ENCODE measurements at places on chromosomes 6 and 20. TPM values are rescaled to one million over a fixed set of nuclear protein-coding genes. Genes with fewer than 3 reads are reported as not detected.

- H3K27me3 ChIP-seq: no peaks in the 10 kb centered on the region
- no peaks in the 10 kb centered on the region for H3K36me3 ChIP-seq
- H3K27ac ChIP-seq: no peak overlapping the region
- H3K4me1 ChIP-seq: no peaks in the 10 kb centered on the region
- no peak for DNase-seq
Observed at GRCh38 chr6:146990284-146990683, 213.9 kb upstream of the STXBP5 start.

- no peak for DNase-seq
- H3K27ac ChIP-seq: no peak overlapping the region
- peaks cover 44% of the 10 kb centered on the region for H3K27me3 ChIP-seq
- H3K4me3 ChIP-seq: no peak overlapping the region
- no peaks in the 10 kb centered on the region for H3K36me3 ChIP-seq
- no peaks in the 10 kb centered on the region for H3K4me1 ChIP-seq
Observed at GRCh38 chr20:46898423-46898822, 3.8 kb downstream of the EYA2 start.

The KCNK15 gene
- 0.89 TPM for total RNA-seq

- H3K36me3 ChIP-seq: no peaks in the 10 kb centered on the region
- DNase-seq: no peak
- no peak overlapping the region for H3K4me3 ChIP-seq
- peaks cover 82% of the 10 kb centered on the region for H3K4me1 ChIP-seq
- H3K27me3 ChIP-seq: no peaks in the 10 kb centered on the region
Observed at GRCh38 chr6:111761212-111761611, 112.0 kb downstream of the FYN start.

DNA sequence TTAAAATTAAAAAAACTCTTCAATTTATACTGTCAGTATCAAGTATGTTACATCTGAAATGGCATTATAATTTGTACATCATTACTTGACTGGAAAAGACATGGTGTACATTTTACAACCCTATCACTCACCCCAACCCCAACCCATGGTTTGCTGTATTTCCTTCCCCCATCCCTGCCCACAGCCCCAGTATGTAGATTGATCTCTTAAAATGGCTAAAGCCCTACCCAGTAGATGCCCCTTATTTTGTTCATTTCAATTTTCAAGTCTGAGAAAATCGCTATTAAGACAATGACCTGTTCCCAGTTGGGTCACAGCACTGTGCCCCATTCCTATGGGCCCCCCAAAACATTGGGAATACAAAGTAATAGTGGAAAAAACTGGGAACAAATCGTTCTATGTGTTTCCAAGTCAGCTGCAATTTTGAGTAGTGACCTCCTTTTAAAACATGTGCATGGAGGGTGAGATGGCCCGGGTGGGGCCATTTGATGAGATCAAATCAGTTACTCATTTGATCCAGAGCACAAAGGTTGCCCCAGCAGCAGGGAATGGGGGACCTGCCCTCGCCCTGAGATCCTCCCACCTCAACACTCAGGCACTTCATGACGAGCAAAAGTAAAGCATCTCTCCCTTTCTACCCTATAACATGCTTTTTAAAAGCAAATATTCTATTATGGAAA lies 13.3 kb downstream of the EZR start:
- DNase-seq: no peak
- H3K27ac ChIP-seq: no peak overlapping the region
- no peak overlapping the region for H3K4me3 ChIP-seq
- peaks cover 79% of the 10 kb centered on the region for H3K4me1 ChIP-seq
- peaks cover 22% of the 10 kb centered on the region for H3K36me3 ChIP-seq
- no peaks in the 10 kb centered on the region for H3K27me3 ChIP-seq

GRCh38 chr20:36967636-36968035 lies 16.1 kb upstream of the SAMHD1 start:
- no peaks in the 10 kb centered on the region for H3K27me3 ChIP-seq
- H3K27ac ChIP-seq: no peak overlapping the region
- H3K4me1 ChIP-seq: peaks cover 15% of the 10 kb centered on the region
- no peaks in the 10 kb centered on the region for H3K36me3 ChIP-seq
- no peak for DNase-seq

DNA sequence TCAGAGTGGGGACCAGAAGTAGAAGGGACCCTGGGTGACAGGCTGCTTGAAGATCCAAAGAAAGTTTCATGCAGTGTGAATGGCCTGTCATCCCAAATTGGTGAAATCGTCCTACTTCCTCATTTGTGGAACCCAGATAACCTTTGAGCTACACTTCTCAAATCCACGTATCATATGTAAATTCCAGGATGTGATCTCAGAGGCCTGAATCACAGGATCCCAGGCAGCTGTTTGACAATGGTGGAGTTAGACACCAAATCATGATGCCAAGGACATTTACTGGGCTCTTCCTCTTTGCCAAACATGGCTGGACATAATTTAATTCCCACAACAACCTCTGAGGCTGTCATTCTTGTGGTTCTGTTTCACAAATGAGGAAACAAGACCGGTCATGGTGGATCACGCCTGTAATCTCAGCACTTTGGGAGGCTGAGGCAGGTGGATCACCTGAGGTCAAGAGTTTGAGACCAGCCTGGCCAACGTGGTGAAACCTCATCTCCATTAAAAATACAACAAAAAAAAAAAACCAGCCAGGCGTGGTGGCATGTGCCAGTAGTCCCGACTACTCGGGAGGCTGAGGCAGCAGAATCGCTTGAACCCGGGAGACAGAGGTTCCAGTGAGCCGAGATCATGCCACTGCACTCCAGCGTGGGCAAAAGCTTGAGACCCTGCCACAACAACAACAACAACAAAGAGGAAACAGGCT lies 39.9 kb upstream of the TTPAL start:
- peaks cover 12% of the 10 kb centered on the region for H3K27me3 ChIP-seq
- H3K36me3 ChIP-seq: no peaks in the 10 kb centered on the region
- DNase-seq: no peak
- no peak overlapping the region for H3K4me3 ChIP-seq
- no peaks in the 10 kb centered on the region for H3K4me1 ChIP-seq

DNA sequence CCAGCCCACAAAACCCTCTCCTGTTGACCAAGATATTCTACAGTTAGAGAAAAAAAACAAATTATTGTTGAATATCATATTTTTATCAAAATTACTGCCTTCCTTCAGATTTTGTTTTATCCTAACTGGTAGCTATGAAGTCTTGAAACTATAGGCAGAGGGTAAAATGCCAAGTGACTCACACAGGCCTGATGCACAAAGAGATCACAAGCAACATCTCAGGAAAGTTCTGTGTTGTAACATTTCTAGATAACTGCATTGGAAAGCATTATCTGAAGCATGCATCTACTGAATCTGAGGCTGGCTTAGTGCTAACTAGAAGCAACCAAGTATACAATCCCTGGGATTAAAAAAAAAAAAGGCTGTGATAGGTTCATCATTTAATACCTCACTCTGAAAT lies 134.2 kb downstream of the PKHD1 start:
- no peaks in the 10 kb centered on the region for H3K36me3 ChIP-seq
- DNase-seq: no peak
- H3K27me3 ChIP-seq: no peaks in the 10 kb centered on the region
- no peak overlapping the region for H3K27ac ChIP-seq
- no peaks in the 10 kb centered on the region for H3K4me1 ChIP-seq

DNA sequence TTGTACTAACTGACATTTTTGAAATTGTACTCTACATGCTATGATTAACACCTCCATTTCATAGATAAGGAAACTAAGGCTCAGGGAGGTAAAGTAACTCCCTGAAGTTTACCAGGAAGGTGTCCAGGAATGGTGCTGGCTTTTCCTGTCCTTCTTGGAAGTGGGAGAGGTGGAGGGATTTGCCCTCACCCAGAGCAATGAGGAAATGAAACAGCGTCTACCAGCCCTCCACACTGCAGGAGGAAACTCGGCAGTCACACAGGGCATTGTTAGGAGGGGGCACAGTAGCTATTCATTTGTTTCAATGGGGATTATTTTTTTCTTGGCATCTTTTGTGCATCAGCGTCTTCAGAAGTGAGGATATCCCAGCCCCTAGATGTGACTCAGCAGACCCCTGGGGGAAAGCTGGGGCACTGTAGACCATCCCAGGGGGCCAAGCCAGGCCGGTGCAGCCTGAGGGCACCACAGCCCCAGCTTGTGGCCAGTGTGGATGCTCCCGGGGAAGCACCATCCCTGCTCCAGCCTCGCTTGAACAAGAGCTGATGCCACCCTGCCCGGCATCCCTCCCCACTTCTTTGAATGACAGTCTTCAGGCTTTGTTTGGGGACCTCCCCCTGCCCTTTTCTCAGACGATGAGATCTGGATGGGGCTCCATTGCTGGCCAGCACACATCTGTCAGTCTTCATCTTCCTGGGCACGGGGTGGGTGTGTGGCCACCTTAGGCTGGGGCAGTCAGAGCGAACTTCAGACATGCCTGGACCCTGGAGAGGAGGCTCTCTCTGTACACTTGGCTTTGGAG lies 224.4 kb upstream of the PMEPA1 start:
- H3K36me3 ChIP-seq: no peaks in the 10 kb centered on the region
- H3K27me3 ChIP-seq: no peaks in the 10 kb centered on the region
- H3K27ac ChIP-seq: no peak overlapping the region
- H3K4me1 ChIP-seq: peaks cover 6% of the 10 kb centered on the region
- no peak for DNase-seq
- H3K4me3 ChIP-seq: no peak overlapping the region

- H3K27ac ChIP-seq: no peak overlapping the region
- no peaks in the 10 kb centered on the region for H3K36me3 ChIP-seq
- no peak for DNase-seq
- H3K4me3 ChIP-seq: no peak overlapping the region
- peaks cover 50% of the 10 kb centered on the region for H3K4me1 ChIP-seq
- H3K27me3 ChIP-seq: peaks cover 10% of the 10 kb centered on the region
Observed at GRCh38 chr20:62606551-62607201, 35.6 kb upstream of the SLCO4A1 start.

DNA sequence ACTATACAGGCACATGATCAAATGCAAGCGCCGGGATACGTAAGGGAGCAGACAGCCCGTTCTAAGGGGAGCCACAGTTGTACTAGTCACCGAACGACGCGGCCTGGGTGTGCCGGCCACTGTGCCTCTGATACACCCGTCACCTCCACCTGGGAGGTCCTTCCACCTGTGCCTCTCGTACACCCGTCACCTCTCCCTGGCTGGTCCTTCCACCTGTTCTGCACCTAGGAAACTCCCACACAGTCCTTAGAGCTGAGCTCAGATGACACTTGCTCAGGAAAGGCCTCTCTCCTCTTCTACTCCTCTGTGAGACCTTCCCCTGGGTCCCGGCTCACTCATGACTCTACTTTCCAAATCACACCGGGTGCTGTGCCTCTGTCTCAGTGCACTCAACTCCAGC lies 245.0 kb downstream of the TTLL2 start:
- no peak overlapping the region for H3K27ac ChIP-seq
- no peak for DNase-seq
- no peaks in the 10 kb centered on the region for H3K36me3 ChIP-seq

- H3K4me3 ChIP-seq: no peak overlapping the region
- H3K27ac ChIP-seq: no peak overlapping the region
- no peaks in the 10 kb centered on the region for H3K4me1 ChIP-seq
Observed at GRCh38 chr6:40438246-40438887, 148.8 kb downstream of the LRFN2 start.

DNA sequence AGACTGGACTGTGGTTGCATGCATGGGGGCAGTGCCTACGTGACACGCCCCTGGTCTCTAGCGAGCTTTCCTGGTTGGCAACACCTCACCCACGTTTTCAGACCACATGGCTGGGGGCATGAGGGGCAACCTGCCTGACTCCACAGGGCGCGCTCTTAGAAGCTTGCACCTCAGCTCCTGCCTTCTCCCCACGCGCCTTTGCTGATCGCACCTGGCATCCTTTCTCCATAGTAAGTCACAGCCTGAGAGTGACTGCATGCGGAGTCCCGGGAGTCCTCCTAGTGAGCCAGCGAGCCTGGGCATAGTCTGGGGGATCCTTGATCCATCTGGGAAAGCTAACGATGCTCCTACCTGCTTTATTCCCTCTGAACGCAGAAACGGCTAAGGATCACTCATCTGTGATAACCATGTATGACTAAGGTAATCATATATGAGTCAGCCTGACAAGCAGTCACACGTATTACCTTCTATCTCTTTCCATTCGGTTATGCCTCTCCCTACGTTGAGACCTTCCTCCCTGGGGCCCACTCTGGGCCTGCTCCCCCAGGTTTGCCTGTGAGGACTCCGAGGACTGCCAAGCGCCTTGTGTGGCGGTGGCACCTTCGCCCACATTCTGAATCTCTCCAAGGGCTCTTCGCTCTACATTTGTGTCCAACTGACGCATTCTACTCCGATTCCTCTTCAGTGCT lies 4.5 kb downstream of the TCFL5 start:
- DNase-seq: no peak
- peaks cover 28% of the 10 kb centered on the region for H3K36me3 ChIP-seq
- no peak overlapping the region for H3K27ac ChIP-seq

DNA sequence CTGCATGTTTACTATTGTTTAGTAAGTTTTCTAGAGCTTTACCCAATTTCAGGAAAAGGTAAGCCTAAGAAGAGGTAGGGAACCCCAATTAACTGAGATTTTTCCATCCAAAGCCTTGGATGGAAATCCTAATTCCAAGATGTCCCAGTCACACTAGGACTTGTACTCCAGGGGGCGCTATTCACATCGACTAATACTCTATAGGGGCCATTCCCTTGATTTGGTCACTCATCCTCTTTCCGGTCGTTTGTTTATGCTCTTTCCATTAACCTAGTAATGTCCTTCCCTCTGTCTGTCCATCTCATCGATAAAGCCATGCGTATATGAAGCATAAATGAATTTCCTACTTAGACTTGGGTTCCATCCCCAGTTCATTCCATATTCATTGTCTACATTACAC lies 80.8 kb upstream of the FUCA2 start:
- no peaks in the 10 kb centered on the region for H3K36me3 ChIP-seq
- H3K4me1 ChIP-seq: no peaks in the 10 kb centered on the region
- DNase-seq: no peak
- no peak overlapping the region for H3K27ac ChIP-seq
